ENCODE measurements at places on chromosomes 3 and 15.

DNA sequence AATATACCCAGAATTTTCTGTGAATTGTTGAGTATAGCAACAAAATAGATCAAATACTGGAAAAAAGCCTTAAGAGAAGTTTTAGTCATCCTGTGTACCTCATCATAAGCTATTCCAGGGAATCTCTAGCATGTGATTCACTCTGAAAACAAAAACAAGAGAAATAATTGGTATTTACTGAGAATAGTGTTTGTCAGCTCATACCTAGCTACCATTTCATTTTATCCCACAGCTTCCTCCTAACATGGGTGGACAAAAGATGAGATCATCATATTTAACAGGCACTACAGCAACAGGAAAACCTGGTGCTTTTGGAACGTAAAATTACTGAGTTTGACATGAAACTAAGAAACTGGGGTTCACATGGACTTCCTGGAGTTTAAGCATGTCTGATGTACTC, 753.5 kb upstream of the NECTIN3 start:
- DNase-seq, result no peak

- no peak for DNase-seq
Observed at GRCh38 chr3:89533275-89533674, 425.9 kb downstream of the EPHA3 start.

GRCh38 chr3:43015572-43015971, 36.5 kb downstream of the GASK1A start:
- DNase-seq, result no peak

GRCh38 chr3:184981071-184981470, 169.1 kb downstream of the VPS8 start:
- DNase-seq, result no peak

DNA sequence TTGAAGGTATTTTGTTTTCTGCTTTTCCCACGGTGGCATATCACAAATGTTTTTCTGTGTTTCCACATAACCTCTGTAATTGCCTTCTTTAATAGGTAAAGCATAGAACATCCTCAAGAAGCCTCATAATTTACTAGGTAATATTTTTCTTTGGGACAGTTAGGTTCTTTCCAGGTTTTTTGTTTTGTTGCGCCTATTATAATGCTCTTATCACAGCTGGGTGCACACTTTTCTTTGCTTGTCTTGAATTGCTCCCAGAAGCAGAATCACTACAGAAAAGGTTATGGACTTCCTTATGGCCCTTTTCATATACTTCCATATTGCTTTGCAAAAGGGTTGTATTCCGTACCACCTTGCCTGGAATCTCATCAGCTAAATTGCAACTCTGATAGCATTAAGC, 213.5 kb downstream of the RYR3 start:
- no peak for DNase-seq

- peak; percentile 73 for DNase-seq
Observed at GRCh38 chr3:177358977-177359592, 161.8 kb upstream of the TBL1XR1 start.

- no peak for DNase-seq
Observed at GRCh38 chr3:180352261-180352660, 249.7 kb upstream of the TTC14 start.

DNA sequence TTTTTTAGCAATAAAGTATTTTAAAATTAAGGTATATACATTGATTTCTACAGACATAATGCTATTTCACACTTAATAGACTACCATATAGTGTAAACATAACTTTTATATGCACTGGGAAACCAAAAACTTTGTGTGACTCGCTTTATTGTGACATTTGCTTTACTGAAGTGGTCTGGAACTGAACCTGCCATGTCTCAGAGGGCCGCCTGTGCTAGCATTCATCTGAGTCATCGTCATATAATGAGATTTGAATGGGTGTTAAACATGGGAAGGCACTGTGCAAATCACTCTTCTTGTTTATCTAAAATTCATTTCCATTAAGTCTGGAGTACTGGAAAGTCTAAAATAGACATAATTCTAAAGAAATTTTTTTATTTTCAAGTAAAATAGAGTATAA, 12.9 kb downstream of the EIF2AK4 start:
- no peak for DNase-seq

DNA sequence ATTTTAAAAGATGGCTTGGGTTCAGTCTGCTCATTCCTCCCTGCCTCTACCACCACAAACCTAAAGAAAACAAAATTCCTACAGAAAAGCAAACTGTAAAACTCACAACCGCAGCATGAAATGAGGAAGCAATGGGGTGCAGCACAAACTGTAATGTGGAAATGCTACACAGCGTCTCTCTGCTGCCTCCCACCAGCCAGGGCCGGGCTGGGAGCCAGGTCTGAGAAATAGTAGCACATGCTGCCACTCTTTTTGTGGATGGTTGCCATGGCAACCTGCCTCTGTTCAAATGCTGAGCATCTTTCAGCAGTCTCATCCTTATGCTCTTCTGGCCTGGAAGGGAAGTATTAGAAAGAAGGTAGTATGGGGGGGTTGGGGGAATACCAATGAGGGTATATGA, 55.4 kb downstream of the EOMES start:
- peak; percentile 77 for DNase-seq
